ENCODE measurements at places on chromosomes 2 and 18.

- no peaks in the 10 kb centered on the region for H3K36me3 ChIP-seq
- H3K4me1 ChIP-seq, result no peaks in the 10 kb centered on the region
- no peak overlapping the region for H3K4me3 ChIP-seq
- no peak overlapping the region for H3K27ac ChIP-seq
Observed at GRCh38 chr18:41553716-41554115, 401.3 kb upstream of the PIK3C3 start.

GRCh38 chr2:45404807-45405297 is 206.2 kb downstream of the SRBD1 start:
- no peaks in the 10 kb centered on the region for H3K27me3 ChIP-seq
- DNase-seq, result no peak
- no peak overlapping the region for H3K4me3 ChIP-seq
- no peaks in the 10 kb centered on the region for H3K4me1 ChIP-seq
- no peak overlapping the region for H3K27ac ChIP-seq
- no peaks in the 10 kb centered on the region for H3K36me3 ChIP-seq

DNA sequence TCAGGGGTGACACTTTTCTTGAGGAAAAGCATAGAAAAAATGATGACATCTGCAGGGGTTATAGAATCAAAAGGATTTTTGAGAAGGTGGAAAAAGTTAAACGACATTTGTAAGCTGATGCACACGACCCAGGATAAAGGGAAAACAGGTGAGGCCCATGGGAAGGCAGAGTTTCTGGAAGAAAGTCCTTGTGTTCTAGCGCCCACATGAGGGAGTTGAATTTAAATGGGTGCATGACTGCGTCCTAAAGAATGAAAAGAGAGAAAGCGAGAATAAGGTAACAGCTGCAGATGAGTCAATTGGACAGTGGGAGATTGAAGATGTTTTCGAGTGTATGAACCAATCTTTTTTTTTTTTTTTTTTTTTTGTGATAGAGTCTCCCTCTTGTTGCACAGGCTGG is 158.1 kb downstream of the GALR1 start:
- no peak overlapping the region for H3K4me3 ChIP-seq
- H3K36me3 ChIP-seq, result no peaks in the 10 kb centered on the region
- no peak for DNase-seq
- no peak overlapping the region for H3K27ac ChIP-seq

DNA sequence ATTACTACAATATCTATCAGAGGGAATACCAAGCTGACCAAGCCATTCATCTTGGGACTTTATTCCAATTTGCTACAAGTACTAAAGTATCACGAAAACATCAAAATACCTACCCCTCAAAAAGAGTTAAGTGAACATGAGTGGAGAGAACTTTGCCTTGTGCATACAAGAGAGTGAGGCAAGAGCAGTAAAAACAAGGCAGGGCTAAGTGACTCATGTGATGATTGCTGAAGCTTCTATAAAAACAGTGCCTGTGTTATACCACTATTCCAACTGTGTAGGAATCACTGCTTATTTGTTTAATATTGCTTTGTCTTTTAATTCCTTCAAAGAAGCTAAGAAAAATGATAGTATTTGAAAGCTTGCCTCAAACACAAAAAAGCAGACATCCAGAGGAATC is 61.2 kb downstream of the FARSB start:
- H3K27me3 ChIP-seq, result no peaks in the 10 kb centered on the region
- H3K4me3 ChIP-seq, result no peak overlapping the region
- no peaks in the 10 kb centered on the region for H3K4me1 ChIP-seq
- no peak for DNase-seq
- peak overlapping the region; percentile 15 for H3K27ac ChIP-seq

DNA sequence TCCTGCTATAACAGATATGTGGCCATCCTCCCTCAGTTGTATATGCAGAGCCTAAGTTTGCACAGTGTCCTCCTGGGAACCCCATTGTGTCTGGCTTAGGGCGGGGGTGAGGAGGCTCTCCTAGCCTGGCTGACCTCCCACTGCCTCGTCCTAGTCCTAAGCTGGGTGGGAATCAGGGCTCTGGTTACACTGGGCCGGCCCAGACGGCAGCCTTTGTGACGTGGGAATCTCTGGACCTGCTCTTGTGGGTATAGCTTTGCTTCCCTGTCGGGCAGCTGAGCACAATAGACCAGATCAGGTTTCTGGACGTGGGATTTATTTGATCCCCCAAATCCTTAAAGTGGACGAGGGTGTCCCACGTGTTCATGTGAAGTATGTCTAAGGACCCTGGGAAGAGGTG is 2.9 kb downstream of the ACKR3 start:
- H3K4me1 ChIP-seq, result peaks cover 22% of the 10 kb centered on the region
- no peaks in the 10 kb centered on the region for H3K36me3 ChIP-seq
- no peaks in the 10 kb centered on the region for H3K27me3 ChIP-seq
- DNase-seq, result no peak
- H3K27ac ChIP-seq, result no peak overlapping the region

- H3K27me3 ChIP-seq, result no peaks in the 10 kb centered on the region
- H3K27ac ChIP-seq, result peak overlapping the region; percentile 84
- H3K36me3 ChIP-seq, result no peaks in the 10 kb centered on the region
- H3K4me3 ChIP-seq, result no peak overlapping the region
- peaks cover 71% of the 10 kb centered on the region for H3K4me1 ChIP-seq
Observed at GRCh38 chr18:48673853-48674721, 135.3 kb downstream of the CTIF start.

DNA sequence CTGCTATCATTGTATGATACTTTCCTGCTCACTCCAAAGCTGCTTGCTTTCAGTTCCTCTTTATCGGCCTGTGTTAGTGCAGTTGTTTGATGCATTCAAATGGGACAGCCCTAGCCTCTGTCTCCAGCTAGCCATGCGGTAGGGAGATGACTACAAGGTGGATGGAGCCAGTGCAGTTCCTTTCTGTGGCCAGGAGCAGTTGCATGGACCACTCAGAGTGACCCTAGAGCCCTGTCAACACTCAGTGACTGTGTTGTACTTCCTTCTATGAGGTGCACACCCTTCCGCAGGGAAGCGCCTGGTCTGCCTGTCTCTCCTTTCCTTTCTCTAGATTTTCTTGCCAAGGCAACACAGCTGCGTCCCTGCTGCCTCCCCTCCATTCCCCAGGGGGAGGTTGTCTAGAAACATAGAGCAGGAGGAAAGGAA is 33.8 kb downstream of the KCNS3 start:
- no peaks in the 10 kb centered on the region for H3K36me3 ChIP-seq
- no peak for DNase-seq
- no peaks in the 10 kb centered on the region for H3K27me3 ChIP-seq
- H3K4me3 ChIP-seq, result no peak overlapping the region
- no peak overlapping the region for H3K27ac ChIP-seq

DNA sequence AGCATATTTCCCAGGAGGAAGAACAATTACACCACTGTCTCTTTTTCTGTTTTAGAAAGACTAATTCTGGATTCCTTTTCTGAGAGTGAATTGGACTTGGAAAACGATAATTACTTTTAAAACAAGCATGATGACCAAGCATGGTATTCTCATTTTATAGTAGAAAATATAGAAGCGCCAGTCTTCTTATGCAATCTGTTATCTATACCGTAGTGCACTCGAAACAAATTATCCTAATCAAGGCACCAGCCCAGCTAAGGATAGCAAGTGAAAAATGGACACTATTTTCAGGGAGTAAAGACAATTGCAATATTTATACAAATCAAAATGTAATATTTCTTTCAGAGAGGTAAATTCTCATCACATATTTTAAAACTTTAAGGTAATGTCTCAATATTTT is 892.1 kb upstream of the POU3F3 start:
- DNase-seq, result no peak
- H3K27me3 ChIP-seq, result no peaks in the 10 kb centered on the region
- H3K36me3 ChIP-seq, result no peaks in the 10 kb centered on the region
- H3K4me1 ChIP-seq, result no peaks in the 10 kb centered on the region

DNA sequence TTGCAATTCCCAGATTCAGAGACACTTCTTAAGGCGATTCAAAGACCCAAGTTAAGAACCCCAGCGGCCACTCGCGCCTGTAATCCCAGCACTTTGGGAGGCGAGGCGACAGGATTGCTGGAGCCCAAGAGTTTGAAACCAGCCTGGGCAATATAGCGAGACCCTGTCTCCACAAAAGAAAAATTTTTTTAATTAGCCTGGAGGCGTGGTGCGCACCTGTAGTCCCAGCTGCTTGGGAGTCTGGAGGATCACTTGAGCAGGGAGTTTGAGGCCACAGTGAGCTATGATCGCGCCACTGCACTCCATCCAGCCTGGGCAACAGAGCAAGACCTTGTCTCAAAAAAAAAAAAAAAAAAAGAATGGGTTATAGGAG is 585 bp upstream of the ANAPC1 start:
- H3K4me3 ChIP-seq, result peak overlapping the region; percentile 83
- no peaks in the 10 kb centered on the region for H3K36me3 ChIP-seq

- no peak overlapping the region for H3K4me3 ChIP-seq
- H3K27me3 ChIP-seq, result no peaks in the 10 kb centered on the region
- H3K27ac ChIP-seq, result no peak overlapping the region
- no peak for DNase-seq
Observed at GRCh38 chr2:66698576-66699239, 263.8 kb downstream of the MEIS1 start.

- H3K27ac ChIP-seq, result no peak overlapping the region
- no peaks in the 10 kb centered on the region for H3K4me1 ChIP-seq
- DNase-seq, result no peak
- H3K4me3 ChIP-seq, result no peak overlapping the region
Observed at GRCh38 chr2:37616677-37617005, 54.8 kb downstream of the CDC42EP3 start.

- no peaks in the 10 kb centered on the region for H3K36me3 ChIP-seq
- no peak overlapping the region for H3K27ac ChIP-seq
- no peaks in the 10 kb centered on the region for H3K4me1 ChIP-seq
- no peak overlapping the region for H3K4me3 ChIP-seq
Observed at GRCh38 chr2:67388680-67389079, 8.5 kb upstream of the ETAA1 start.

DNA sequence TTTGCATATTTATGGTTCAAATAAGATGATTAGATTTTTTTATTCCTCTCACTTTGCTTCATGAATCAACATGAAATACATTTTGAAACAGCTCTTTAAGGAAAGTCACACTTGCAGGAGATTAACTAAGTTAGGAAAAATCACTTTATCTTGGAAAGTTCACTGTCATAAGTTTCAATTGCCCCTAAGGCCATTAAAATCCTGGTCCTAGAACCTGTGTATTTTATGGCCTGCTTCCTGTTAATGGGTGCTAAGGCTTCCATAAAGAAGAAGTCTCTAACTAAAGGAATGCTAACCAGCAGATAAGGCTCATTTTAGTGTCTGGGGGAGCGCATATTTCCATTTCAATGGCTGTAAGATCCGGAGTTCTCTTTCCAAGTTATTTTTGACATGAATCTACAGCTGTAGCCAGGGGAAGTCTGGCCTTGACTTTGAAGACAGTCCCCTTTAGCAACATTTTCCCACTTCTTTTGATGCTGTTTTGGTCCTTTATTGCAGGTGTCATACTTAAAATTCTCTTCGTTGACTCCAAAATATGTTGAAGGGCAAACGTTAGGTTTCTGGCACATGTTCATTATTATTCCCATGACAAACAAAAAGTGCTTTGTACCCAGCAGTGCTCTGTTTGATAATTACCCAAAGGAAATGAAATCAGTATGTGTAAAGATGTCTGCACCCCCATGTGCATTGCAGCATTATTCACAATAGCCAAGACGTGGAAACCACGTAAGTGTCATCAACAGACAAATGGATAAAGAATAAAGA is 34.4 kb upstream of the SH3BP4 start:
- no peaks in the 10 kb centered on the region for H3K4me1 ChIP-seq
- no peak for DNase-seq
- H3K36me3 ChIP-seq, result no peaks in the 10 kb centered on the region
- no peaks in the 10 kb centered on the region for H3K27me3 ChIP-seq
- H3K27ac ChIP-seq, result no peak overlapping the region

- H3K27ac ChIP-seq, result no peak overlapping the region
- H3K4me3 ChIP-seq, result no peak overlapping the region
- no peaks in the 10 kb centered on the region for H3K36me3 ChIP-seq
- H3K27me3 ChIP-seq, result no peaks in the 10 kb centered on the region
- peaks cover 4% of the 10 kb centered on the region for H3K4me1 ChIP-seq
- no peak for DNase-seq
Observed at GRCh38 chr2:177547122-177547521, 154.5 kb downstream of the AGPS start.

DNA sequence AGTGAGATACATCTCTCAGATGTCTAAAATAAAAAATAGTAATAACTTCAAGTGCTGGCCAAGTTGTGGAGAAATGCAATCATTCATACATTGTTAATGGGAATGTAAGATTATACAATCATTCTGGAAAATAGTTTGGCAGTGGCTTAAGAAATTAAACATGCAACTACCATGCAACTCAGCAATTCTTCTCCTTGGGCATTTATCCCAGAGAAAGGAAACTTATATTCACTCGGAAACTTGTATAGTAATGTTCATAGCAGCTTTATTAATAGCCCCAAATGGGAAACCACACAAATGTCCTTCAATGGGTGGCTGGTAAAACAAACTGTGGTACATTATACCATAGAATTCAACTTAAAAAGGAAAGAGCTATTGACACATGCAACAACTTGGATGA is 274.0 kb upstream of the SPRED2 start:
- no peak for DNase-seq
- H3K27me3 ChIP-seq, result no peaks in the 10 kb centered on the region
- no peak overlapping the region for H3K4me3 ChIP-seq
- H3K36me3 ChIP-seq, result no peaks in the 10 kb centered on the region

DNA sequence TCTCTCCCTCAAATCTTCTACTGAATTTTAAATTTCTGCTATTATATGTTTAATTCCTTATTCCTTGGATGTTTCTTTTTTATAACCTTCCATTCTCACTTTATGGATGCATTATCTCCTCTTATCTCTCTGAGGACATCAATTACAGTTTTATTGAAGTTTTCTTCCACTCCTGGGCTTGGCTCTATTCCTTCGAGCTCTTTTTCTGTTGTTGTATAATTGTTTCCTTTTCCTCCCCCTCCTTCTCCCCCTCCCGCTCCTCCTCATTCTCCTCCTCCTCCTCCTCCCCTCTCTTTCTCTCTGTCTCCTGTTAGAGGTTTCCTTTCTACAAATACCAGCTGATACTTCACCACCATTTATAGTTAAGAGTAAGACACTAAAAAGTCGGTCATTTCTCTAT is 209.8 kb downstream of the ZBTB7C start:
- H3K27me3 ChIP-seq, result no peaks in the 10 kb centered on the region
- H3K4me1 ChIP-seq, result peaks cover 2% of the 10 kb centered on the region
- no peak overlapping the region for H3K27ac ChIP-seq
- DNase-seq, result no peak

DNA sequence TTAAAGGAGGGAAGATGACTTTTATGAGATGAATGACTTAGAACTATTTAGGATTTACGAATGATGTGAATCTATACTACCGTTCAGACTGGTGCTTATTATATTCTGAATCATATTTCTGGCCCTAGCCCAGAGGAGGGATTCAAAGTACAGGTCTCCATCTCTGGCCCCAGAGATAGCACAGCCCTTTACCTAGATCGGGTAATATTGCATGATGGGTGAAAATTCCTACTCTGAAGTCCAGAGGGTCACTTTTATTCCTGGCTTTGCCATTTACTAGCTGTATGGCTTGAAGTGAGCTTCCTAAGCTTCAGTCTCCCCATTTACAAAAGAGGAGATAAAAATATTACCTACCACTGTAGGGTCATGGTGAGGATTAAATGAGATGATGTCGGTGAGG is 135.8 kb upstream of the OSR1 start:
- no peaks in the 10 kb centered on the region for H3K36me3 ChIP-seq
- no peak overlapping the region for H3K4me3 ChIP-seq
- H3K4me1 ChIP-seq, result no peaks in the 10 kb centered on the region
- peaks cover 2% of the 10 kb centered on the region for H3K27me3 ChIP-seq

GRCh38 chr2:207285473-207285815 is 119.7 kb upstream of the KLF7 start:
- no peaks in the 10 kb centered on the region for H3K27me3 ChIP-seq
- DNase-seq, result no peak
- no peak overlapping the region for H3K27ac ChIP-seq
- H3K4me1 ChIP-seq, result no peaks in the 10 kb centered on the region
- H3K36me3 ChIP-seq, result no peaks in the 10 kb centered on the region
